Heart right ventricle (tissue), 16 donors: ENCODE measurements at places on chromosomes 7 and 10. TPM values are rescaled to one million over a fixed set of nuclear protein-coding genes. Genes with fewer than 3 reads are reported as not detected.

DNA sequence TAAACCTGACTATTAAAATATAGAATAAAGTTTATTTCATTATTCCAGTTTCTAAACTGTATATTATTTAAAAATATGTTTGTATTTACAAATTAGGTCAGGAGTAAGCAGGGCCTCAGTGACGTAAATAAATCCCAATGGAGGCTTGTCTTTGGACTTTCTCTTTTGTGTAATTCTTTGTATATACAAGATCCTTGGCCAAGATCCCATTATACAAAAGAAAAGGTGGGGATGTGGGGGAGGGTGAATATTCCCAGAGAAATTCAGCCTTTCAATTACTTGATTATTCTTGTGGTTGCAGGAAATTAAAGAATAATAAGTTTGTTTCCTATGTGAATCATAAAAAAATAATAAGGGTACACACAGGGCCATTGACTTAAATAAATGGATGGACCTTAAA lies 178.7 kb upstream of the PRPS1L1 start:
- peak; percentile 24 for DNase-seq
- H3K27ac ChIP-seq, result no peak overlapping the region
- H3K4me3 ChIP-seq, result no peak overlapping the region
- H3K27me3 ChIP-seq, result no peaks in the 10 kb centered on the region
- peaks cover 21% of the 10 kb centered on the region for H3K4me1 ChIP-seq

DNA sequence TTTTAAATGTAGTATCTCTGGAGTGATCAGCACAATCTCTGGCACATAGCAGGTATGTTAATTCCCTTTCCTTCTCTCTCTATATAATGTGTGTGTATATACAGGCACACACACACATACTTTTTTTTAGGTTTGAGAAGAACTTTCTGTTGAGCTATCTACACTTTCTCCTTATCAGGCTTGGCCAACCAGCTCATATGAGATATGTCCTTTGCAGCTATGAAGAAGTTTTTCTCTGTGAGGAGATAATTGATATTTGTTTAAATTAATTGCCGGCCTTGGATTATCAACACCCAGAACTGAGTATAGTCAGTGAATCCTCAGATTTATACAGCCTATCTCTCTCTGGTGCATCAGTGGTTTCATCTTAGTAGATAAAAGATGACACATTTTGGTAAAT lies 2.3 kb upstream of the MCU start:
- DNase-seq, result no peak
- H3K36me3 ChIP-seq, result no peaks in the 10 kb centered on the region
- H3K4me1 ChIP-seq, result peaks cover 24% of the 10 kb centered on the region
- H3K27me3 ChIP-seq, result no peaks in the 10 kb centered on the region

Gene MOGAT3
- polyA plus RNA-seq, result not detected

Gene AOAH
- 1.1 TPM for polyA plus RNA-seq

Gene LYZL1
- polyA plus RNA-seq, result not detected

- no peaks in the 10 kb centered on the region for H3K27me3 ChIP-seq
- H3K4me1 ChIP-seq, result peaks cover 24% of the 10 kb centered on the region
- no peak overlapping the region for H3K27ac ChIP-seq
- no peak for DNase-seq
- peaks cover 12% of the 10 kb centered on the region for H3K36me3 ChIP-seq
Measured at GRCh38 chr7:50650057-50650664, 85.0 kb upstream of the DDC start.

- DNase-seq, result peak; percentile 58
- H3K27ac ChIP-seq, result peak within 1 kb of the TSS; percentile 58
- H3K36me3 ChIP-seq, result no peaks in the 10 kb centered on the region
- no peaks in the 10 kb centered on the region for H3K27me3 ChIP-seq
- H3K4me3 ChIP-seq, result peak within 1 kb of the TSS; percentile 60
Measured at GRCh38 chr7:129188372-129188891, at the start of gene SMO. Gene SMO (plus strand): TSS chr7:129188633. CDS start chr7:129189152, 519 bp downstream.

- H3K27ac ChIP-seq, result no peak overlapping the region
- no peaks in the 10 kb centered on the region for H3K4me1 ChIP-seq
- no peaks in the 10 kb centered on the region for H3K27me3 ChIP-seq
- H3K4me3 ChIP-seq, result no peak overlapping the region
Measured at GRCh38 chr7:106644999-106645398, 16.0 kb downstream of the CCDC71L start.

GRCh38 chr10:126908225-126908624 lies 3.0 kb downstream of the DOCK1 start:
- H3K36me3 ChIP-seq, result no peaks in the 10 kb centered on the region
- no peak overlapping the region for H3K4me3 ChIP-seq

- no peaks in the 10 kb centered on the region for H3K27me3 ChIP-seq
- H3K4me1 ChIP-seq, result peaks cover 28% of the 10 kb centered on the region
- no peak for DNase-seq
- no peak overlapping the region for H3K4me3 ChIP-seq
Measured at GRCh38 chr10:76306856-76307255, 875.4 kb downstream of the LRMDA start.

DNA sequence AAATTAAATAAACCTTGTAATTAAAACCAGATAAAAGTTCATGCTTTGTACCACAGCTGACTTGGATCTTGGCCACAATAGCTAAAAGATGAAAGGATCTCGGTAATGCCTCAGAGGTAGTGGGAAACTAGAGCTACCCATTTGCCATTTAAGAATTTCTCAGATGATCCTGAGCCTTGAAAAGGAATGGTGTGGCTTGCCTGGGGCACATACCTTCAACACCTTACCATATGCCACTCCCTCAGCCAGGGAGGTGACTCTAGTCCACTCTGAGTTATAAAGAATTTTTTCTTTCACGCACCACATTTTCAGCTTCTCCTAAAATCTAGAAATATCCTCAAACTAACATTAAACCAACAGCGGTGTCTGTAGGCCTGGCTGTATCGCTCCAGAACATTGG lies 516.3 kb upstream of the TEX47 start:
- no peaks in the 10 kb centered on the region for H3K4me1 ChIP-seq
- DNase-seq, result no peak
- no peaks in the 10 kb centered on the region for H3K27me3 ChIP-seq

DNA sequence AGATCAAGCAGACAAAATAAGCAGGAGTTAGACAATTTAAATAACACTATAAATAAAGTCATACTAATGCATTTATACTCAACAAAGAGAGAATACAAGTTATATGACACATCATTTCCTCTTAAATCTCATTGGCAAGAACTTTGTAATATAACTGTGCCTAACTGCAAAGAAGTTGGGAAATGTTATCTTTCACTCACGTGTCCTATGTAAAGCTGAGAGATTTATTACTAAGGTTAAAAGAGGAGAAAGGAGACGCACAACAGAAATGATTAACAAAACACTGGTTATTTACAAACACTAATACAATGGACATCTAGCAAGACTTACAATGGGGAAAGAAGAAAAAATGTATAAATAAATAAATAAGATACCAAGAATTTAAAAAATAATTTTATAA lies 12.7 kb upstream of the TMEM273 start:
- no peaks in the 10 kb centered on the region for H3K27me3 ChIP-seq
- H3K4me1 ChIP-seq, result no peaks in the 10 kb centered on the region
- H3K4me3 ChIP-seq, result no peak overlapping the region
- H3K36me3 ChIP-seq, result no peaks in the 10 kb centered on the region

Gene STEAP1B
- 0.32 TPM for polyA plus RNA-seq

GRCh38 chr10:59779756-59780533 lies 26.7 kb upstream of the MRLN start:
- no peak overlapping the region for H3K27ac ChIP-seq
- no peaks in the 10 kb centered on the region for H3K4me1 ChIP-seq
- DNase-seq, result peak; percentile 15
- H3K27me3 ChIP-seq, result no peaks in the 10 kb centered on the region
- H3K36me3 ChIP-seq, result no peaks in the 10 kb centered on the region

GRCh38 chr7:115340828-115341227 lies 418.9 kb downstream of the MDFIC start:
- no peak overlapping the region for H3K27ac ChIP-seq
- no peak overlapping the region for H3K4me3 ChIP-seq
- DNase-seq, result no peak

DNA sequence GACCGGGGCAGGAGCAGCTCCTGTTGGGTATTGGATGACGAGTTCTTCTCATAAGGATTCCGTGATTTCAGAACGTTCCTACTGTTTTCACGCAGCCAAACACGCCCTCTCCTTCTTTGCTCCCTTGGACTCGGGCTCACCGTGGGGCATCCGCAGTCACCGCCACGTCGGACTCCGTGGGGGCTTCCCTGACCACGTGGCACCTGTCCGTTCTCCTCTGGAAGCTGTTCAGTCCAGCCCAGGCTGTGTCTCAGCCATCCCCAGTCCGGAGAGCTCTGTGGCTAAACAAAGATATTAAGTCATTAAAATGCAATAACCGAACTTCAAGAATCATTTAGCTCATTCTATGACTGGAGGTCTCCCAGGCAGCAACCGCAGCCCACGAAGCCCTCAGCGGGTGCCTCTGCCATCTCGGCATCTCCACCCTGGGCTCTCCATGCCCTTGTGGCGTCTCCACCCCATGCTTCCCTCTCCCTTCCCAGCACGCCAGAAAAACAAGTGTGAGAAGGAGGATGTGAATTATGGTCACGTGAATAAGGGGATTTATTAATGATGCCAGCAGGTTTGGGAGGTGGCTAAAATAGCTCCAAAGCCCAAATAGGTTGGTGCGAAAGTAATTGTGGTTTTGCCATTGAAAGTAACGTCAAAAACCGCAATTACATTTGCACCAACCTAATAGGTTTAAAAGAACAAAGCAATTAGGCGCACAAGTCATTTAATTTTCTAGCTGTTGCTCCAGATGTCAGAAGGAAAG lies 224.6 kb upstream of the PPP2R2D start:
- no peaks in the 10 kb centered on the region for H3K4me1 ChIP-seq
- H3K27ac ChIP-seq, result no peak overlapping the region
- DNase-seq, result no peak
- no peak overlapping the region for H3K4me3 ChIP-seq
- H3K36me3 ChIP-seq, result no peaks in the 10 kb centered on the region

Gene STEAP1
- 0.29 TPM for polyA plus RNA-seq

Gene PON3
- polyA plus RNA-seq, result 0.64 TPM

DNA sequence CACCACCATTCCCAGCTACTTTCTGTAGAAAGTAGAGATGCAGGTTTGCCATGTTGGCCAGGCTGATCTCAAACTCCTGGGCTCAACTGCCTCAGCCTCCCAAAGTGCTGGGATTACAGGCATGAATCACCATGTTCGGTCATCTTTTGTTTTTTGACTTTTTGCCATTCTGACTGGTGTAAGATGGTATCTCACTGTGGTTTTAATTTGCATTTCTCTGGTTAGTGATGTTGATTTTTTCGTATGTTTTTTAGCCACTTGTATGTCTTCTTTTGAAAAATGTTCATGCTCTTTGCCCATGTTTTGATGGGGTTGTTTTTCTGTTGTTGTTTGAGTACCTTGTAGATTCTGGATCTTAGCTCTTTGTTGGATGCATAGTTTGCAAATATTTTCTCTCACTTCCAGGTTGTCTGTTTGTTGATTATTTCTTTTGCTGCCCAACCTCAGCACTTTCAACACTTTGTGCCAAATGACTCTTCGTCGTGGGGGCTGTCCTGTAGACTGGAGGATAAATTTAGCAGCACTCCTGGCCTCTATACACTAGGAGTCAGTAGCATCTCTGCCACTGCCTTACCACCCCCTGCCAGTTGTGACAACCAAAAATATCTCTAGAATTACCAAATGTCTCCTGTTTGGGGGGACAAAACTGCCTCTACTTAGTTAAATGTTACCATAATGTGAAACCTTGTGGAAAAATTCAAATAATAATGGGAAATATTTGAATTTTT lies 6.5 kb upstream of the CPED1 start:
- no peak overlapping the region for H3K4me3 ChIP-seq
- no peak for DNase-seq
- H3K27ac ChIP-seq, result no peak overlapping the region
- no peaks in the 10 kb centered on the region for H3K4me1 ChIP-seq

DNA sequence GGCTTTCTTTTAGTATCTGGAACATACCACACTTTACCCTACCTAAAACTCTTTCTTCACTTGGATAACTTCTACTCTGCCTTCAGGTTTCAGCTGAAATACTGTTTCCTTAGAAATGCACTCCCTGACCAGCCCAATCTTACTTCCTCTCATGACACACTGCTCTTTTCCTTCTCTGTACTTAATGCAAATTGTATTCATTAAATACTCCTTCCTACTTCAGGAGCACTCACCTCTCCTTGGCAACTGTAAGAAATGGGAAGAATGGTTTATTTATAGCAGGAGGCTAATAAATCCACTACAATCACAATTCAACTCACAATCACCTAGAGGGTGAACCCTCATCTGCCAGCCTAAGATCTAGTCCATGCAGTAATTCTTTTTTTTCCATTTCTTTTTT lies 15.2 kb downstream of the ZCWPW1 start:
- H3K4me1 ChIP-seq, result peaks cover 4% of the 10 kb centered on the region
- H3K36me3 ChIP-seq, result no peaks in the 10 kb centered on the region
- H3K27ac ChIP-seq, result no peak overlapping the region
- DNase-seq, result no peak
- H3K4me3 ChIP-seq, result no peak overlapping the region

Gene OPN1SW
- polyA plus RNA-seq, result not detected

- H3K4me1 ChIP-seq, result no peaks in the 10 kb centered on the region
- no peaks in the 10 kb centered on the region for H3K36me3 ChIP-seq
Measured at GRCh38 chr7:138608275-138608674, 92.9 kb downstream of the SVOPL start.

- no peaks in the 10 kb centered on the region for H3K27me3 ChIP-seq
- peak; percentile 41 for DNase-seq
- peaks cover 91% of the 10 kb centered on the region for H3K36me3 ChIP-seq
- H3K4me3 ChIP-seq, result no peak overlapping the region
Measured at GRCh38 chr10:27197980-27198620, 42.5 kb downstream of the ACBD5 start.
